ENCODE measurements at places on chromosomes 2 and 18.

DNA sequence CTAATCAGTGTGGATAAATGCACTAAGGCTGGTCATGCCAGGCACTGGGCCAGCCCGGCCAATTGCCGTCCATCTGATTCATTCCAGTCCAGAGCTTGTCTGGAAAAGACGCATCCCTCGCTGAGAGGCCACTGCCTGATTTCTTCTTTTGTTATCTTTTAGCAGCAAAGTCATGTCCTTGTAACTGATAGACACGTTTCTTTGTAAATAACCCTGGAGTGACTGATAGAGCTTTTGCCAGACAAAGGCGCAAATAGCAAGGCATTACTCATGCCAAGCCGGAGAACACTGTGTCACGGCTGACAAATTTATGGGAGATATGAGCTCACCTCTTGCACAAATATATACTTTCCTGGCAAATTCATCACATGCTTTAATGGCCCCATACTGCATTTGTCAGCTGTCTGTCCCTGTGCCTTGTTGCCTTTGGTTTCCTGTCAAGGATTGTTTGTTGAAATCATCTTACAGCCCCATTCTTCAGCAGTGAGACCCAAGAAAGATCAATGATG lies 164.4 kb downstream of the ETAA1 start:
- DNase-seq = peak; percentile 58

GRCh38 chr2:955829-956731 lies 5.4 kb downstream of the SNTG2 start:
- no peak for DNase-seq

GRCh38 chr18:48638451-48638850 lies 99.6 kb downstream of the CTIF start:
- no peak for DNase-seq

DNA sequence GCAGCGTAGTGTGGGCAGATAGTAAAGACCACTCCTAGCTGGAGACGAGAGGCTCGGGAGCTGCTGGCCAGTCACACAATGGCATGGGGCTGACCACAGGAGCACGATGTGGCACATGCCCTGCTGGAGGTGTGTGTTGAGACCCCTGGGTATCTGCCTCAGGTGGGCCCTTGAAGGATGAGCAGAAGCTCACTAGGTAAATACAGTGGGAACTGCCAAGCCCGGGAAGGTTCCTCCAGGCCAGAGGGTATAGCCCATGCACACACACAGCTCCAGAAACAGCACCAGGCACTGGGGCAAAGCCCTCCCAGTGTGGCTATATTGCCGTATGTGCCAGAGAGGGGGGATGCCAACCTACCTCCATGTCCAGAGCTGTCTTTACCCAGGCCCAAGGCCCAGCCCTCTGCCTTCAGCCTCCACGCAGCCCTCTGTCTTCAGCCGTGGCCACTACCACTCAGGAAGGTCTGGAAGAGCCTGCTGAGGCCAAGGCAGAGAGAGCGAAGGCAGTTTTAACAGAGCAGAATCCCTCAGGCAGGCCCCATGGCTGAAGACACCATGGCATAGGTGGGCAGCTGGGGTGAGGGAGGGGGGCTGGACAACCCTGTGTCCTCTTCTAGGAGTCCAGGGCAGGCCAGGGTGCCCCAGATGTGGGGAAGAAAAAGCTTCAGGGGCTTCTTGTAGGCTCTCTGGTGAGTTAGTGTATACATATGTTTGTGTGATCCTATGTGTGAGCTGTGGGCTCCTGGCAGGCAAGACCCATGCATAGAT lies 7.0 kb upstream of the ARID5A start:
- no peak for DNase-seq

DNA sequence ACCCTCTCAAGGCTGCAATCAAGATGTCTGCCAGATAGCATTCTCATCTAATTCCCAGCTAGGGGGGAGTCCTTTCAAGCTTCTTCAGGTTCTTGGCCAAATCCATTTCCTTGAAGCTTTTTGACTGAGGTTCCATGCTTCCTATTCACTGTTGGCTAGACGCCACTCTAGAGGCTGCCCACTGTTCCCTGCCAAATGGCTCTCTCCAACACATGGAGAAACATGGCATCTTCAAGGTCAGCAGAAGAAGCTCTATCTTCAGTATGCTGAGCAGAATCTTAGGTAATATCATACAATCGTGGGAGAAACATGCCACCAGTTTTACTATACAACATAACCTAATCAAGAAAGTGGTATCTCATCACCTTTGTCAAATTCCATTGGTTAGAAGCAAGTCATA lies 1985.1 kb upstream of the CELF4 start:
- no peak for DNase-seq

DNA sequence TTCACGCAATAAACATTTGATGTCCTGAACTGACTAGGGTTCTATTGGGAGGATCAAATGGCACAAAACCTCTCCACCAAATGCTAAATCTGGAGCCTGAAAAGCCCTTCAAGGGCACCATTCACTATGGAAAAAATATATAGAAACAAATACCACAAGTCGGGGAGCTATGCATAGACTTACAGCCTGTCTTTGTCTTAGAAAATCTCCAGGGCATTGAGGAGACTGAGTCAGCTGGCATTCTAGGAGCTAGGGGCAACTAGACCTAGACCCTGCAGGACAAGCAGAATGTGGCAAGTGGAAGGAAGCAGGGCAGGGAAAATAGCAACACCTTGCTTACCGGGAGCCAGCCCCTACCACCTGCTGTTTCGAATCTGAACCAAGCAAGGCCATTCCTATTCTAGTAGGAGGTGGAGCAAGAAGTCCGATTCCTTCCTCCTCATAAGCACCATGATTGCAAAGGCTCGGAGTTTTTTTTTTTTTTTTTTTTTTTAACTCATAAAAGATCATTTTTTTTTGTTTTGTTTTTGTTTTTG lies 77.8 kb downstream of the DDX1 start:
- DNase-seq = no peak

DNA sequence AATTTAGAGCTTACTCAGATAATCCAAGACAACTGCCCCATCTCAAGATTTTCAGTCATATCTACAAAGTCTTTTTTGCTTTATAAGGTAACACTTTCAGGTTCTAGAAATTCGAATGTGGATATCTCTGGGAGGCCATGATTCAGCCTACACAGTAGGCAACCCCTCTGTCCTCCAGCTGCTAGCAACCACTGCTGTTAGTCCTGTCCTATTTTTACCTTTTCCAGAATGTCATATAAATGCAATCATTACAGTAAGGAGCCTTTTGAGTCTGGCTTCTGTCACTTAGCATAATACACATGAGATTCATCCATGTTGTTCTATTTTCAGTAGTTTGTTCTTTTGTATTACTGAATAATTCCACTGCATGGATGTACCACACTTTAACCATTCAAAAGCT lies 28.5 kb upstream of the MARCHF7 start:
- DNase-seq = no peak

- DNase-seq = peak; percentile 55
These were observed 26.4 kb downstream of the RTP5 start for GRCh38 chr2:241895712-241896641.

DNA sequence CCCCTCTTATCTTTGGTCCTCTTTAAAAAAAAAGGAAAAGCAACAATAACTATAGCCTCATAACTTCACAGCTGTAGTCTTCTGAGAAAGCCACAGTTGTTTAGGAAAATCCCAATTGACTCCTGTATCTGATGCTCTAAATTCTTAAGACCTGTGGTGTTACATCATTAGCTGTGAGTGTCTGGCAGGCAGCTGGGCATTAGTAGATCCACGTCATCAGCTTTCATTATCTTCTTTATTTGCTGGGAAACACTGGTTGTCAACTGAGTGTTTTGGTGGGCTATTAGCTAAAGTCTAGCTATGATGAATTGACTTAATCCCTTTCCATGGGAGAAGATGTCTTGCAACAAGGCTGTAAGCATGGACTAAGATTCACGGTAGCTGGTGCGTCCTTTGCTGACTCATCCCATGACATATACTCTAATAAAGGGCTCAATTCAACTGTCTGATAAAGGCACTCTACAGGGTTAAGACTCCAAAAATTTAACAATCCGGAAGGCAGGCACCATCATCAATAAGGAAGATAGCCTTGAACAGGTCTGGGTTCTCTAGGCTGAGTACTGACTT lies 517.2 kb downstream of the PLCL1 start:
- no peak for DNase-seq

DNA sequence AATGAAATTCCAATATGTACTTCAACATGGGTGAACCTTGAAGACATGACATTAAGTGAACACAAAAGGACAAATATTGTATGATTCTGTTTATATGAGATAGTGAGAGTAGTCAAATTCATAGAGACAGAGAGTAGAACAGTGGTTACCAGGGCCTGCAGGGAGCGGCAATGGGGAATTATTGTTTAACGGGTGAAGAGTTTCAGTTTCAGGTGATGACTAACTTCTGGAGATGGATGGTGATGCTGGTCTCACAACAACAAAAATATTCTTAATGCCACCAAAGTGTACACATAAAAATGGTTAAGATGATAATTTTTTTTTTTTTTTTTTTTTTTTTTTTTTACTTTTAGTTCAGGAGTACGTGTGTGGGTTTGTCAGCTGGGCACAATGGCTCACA lies 109.4 kb upstream of the TMEM200C start:
- no peak for DNase-seq

DNA sequence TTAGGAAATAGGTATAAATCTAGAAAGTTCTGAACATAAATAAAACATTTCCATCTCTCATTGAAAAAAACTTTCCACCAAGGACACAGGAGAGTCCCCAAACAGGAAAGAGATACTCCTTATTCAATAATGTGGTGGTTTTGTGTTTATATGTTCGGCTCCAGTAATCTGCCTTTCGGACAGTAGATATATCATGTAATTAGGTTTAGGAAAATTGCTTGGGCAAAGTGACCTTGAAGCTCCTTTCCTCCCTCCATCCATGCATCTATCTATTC lies 69.6 kb downstream of the DDX1 start:
- DNase-seq = no peak

DNA sequence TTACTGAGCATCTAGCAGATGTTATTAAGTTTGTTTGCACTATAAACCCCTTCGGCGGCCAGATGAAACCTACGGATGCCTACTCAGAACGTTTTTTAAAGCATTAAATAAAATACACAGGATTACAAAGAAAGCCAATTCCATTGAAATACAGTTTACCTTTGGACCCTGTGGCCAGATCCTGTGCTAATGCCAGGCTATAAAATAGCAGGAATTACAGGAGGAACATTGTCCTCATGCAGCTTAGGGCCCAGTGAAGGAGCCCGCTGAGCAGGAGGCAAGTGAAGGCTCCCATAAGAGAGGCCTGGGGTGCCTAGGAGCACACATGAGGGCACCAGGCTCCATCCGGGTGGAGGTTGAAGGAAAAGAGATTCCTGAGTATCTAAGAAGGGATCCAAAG lies 310.4 kb downstream of the MTX2 start:
- no peak for DNase-seq

DNA sequence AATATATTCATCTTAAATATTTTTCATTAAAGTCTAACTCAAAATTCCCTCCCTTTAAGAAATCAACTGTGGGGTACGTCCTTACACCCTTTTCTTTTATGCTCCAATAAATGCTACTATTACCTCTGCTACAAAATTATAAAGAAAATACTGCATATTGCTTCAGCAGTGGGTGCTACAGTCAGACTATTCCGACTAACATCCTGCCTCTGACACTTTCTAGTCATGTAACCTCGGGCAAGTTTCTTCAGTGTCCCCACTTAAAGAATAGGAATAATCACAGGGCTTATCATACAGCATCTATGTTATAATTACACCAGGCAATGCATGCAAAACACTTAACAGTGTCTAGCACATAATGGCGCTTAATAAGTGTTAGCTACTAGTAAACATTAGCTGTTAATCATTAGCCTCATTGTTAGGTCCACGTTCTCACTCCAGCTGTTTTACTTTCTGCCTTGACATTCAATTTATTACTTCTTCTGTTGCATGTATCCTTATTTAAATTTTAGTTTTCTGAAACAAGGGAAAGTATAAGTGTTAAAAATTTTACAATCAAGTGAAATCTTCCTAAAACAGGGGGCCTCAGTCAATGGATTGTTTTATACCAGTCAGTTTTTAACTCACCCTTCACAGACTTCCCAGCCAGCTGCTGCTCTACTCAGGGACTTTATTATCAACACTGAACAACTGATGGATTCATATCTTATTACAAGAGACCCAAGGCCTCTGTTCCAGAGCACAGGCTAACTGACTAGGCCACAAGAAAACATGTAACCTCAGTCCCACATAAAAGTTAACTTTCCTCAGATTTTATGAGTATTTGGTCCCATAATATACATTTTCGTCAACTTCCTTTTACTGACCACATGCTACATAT lies 54.0 kb downstream of the CLASP1 start:
- no peak for DNase-seq
